ENCODE measurements at places on chromosomes 3 and 15. TPM values are rescaled to one million over a fixed set of nuclear protein-coding genes. Genes with fewer than 3 reads are reported as not detected.

- peaks cover 17% of the 10 kb centered on the region for H3K36me3 ChIP-seq
- no peak overlapping the region for H3K4me3 ChIP-seq
- DNase-seq: no peak
- peaks cover 3% of the 10 kb centered on the region for H3K27me3 ChIP-seq
- no peak overlapping the region for H3K27ac ChIP-seq
- peaks cover 1% of the 10 kb centered on the region for H3K4me1 ChIP-seq
Measured at GRCh38 chr3:52102934-52103333, 46.6 kb upstream of the DUSP7 start.

DNA sequence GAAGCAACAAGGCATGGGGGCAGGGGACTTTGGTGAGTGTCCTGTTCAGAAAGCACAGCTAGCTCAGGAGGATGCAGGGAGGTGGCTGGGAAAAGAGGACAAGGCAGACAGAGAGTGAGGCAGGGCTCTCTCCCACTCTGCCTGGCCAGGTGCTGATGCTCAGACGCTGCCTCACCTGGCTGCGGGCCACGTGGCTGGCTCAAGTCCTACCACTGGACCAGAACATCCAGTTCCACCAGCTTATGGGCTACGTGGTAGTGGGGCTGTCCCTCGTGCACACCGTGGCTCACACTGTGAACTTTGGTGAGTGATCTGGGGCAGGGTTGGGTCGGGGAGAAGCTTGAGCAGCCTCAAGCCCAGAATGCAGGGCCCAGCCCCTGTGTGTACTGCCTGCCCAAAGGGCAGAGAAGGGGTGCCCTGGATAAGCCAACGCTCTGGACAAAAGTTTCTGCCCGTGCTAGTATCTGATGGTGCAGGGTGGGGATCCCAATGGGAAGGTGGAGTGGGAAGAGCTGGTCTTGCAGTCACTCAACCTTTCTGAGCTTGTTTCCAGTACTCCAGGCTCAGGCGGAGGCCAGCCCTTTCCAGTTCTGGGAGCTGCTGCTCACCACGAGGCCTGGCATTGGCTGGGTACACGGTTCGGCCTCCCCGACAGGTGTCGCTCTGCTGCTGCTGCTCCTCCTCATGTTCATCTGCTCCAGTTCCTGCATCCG is 20.9 kb downstream of the NOX5 start:
- peak; percentile 36 for DNase-seq
- H3K4me3 ChIP-seq: no peak overlapping the region
- no peaks in the 10 kb centered on the region for H3K27me3 ChIP-seq
- no peak overlapping the region for H3K27ac ChIP-seq
- H3K4me1 ChIP-seq: no peaks in the 10 kb centered on the region
- H3K36me3 ChIP-seq: peaks cover under 1% of the 10 kb centered on the region

DNA sequence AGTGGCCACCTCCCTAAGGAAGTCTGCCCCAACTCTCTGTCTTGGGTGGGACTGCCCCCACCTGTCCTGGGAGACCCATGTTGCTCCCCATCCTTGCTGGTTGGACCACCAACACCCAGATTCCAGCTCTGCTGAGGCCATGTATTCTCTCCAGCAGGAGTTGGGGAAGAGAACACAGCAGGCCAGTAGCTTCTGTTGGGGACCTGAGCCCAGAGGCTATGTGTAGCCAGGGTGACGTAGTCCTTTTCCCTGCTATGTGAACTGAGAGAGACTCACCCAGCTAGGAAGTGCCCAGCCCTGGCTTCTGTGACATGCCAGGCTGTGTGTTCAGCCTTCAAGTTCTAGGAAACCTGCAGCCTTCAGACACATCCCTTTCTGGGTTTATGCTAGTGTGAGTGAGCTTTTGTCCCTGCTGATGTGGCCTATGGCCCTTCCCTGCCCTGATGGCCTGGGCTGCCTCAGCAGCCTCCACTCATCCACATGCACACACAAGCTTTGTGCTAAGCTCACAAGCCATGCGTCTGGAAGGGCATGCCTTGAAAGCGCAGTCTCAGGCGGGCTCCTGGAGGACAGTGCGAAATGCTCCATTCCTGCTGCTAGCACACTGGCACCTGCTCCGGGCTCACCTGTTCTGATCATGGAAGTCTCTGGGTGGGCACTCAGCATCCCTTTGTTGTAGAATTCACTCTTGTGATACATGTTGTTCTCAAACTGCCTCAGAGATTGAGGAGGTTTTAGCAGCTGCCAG is 42.6 kb downstream of the KY start:
- peaks cover 5% of the 10 kb centered on the region for H3K36me3 ChIP-seq
- no peaks in the 10 kb centered on the region for H3K4me1 ChIP-seq
- H3K4me3 ChIP-seq: no peak overlapping the region

The OR5H2 gene
- total RNA-seq: not detected

DNA sequence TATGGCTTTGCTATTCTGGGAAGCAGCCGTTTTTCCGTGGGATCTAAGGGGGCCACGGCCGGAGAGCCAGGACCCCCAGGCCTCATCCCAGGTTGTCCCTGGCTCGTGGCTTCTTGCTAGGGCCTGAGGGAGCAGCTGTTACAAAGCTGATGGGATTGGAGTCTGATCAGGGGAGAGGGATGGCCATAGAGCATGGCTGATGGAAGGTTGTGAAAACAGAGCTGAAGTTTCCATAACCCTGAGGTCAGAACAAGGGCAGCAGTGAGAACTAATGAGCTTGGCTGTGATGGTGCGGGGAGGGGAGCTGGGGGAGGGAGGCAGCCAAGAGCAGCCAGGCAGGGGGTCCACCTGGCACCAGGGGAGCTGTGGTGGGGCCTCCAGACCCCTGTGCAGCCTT is 63.0 kb downstream of the LINGO1 start:
- H3K36me3 ChIP-seq: no peaks in the 10 kb centered on the region
- no peak for DNase-seq
- H3K27me3 ChIP-seq: peaks cover 6% of the 10 kb centered on the region
- H3K4me3 ChIP-seq: no peak overlapping the region

The CLRN1 gene
- not detected for total RNA-seq

DNA sequence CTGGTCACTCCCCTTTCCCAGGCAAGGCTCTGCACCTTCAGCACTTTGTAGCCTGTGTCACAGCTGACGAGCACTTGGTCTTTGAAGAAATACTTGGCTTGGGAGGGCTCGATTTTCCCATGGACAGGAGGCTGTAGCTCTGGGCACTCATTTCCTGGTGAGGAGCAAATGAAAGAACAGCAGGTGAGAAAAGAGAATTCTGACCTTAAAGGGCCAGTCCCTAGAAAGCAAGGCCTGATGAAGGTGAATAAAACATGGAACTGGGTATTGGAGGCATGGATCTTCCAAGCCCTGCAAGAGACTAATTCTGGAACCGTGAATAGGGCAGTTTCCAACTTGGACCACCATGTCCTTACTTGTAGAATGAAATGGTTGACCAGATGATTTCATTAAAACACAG is 39.9 kb downstream of the MASP1 start:
- H3K4me3 ChIP-seq: no peak overlapping the region
- H3K36me3 ChIP-seq: no peaks in the 10 kb centered on the region
- no peaks in the 10 kb centered on the region for H3K4me1 ChIP-seq
- H3K27ac ChIP-seq: no peak overlapping the region
- no peaks in the 10 kb centered on the region for H3K27me3 ChIP-seq

The CCPG1 gene
- total RNA-seq: 30.8 TPM

The CAMK2N2 gene
- total RNA-seq: 14.8 TPM
